ENCODE measurements at places on chromosomes 13 and 19. TPM values are rescaled to one million over a fixed set of nuclear protein-coding genes. Genes with fewer than 3 reads are reported as not detected.

The LRFN3 gene
- 6.1 TPM for total RNA-seq

The C19orf81 gene
- 2.5 TPM for total RNA-seq

The ZNF844 gene
- total RNA-seq, result 12.4 TPM

The KLK7 gene
- not detected for total RNA-seq

The ATXN8OS gene
- not detected for total RNA-seq

The METTL21C gene
- total RNA-seq, result not detected

The CACNG6 gene
- not detected for total RNA-seq

The FUZ gene
- 19.8 TPM for total RNA-seq

The OR10H1 gene
- total RNA-seq, result not detected

The ZNF701 gene
- 15.6 TPM for total RNA-seq

The ZNF69 gene
- total RNA-seq, result 4.7 TPM

The RGL3 gene
- total RNA-seq, result 8.6 TPM

The ZNF793 gene
- 5.7 TPM for total RNA-seq

The C19orf25 gene
- 18.3 TPM for total RNA-seq

The SPC24 gene
- 6.7 TPM for total RNA-seq

The NLRP5 gene
- total RNA-seq, result not detected

The EIF3K gene
- 644 TPM for total RNA-seq

The TPGS1 gene
- 10.8 TPM for total RNA-seq

The GFY gene
- total RNA-seq, result not detected

The FAM216B gene
- 4.6 TPM for total RNA-seq

The POU2F2 gene
- 0.91 TPM for total RNA-seq

The TEAD2 gene
- total RNA-seq, result 57.9 TPM

The RHPN2 gene
- 1.8 TPM for total RNA-seq

The ZNF235 gene
- 3.3 TPM for total RNA-seq

The RELB gene
- 2.9 TPM for total RNA-seq

The ONECUT3 gene
- not detected for total RNA-seq
